CD4-positive, alpha-beta T cell treated with Interleukin-1 beta for 1 hour (primary cell): ENCODE measurements at places on chromosomes 11 and 22.

DNA sequence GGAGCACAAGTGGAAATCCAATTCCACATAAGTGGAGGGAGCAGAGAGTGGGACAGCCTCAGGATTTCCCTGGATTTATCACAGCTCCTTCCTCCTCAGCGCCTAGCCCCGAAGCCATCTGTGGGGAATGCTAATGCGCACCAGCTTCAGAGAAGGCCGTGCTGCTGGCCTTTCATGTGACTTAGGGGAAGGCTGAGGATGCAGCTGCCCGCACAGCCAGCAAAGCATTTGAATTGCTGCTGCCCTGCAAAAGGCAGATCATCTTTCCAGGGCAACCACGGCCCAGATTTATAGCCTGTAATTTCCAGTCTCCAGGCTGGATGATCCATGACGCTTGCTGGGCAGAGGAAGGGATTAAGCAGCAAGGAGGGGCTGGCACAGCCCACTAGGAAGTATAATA is 29.9 kb downstream of the SYN3 start:
- DNase-seq = no peak

- no peak for DNase-seq
Measured at GRCh38 chr22:23754980-23755636, 883 bp upstream of the VPREB3 start.

GRCh38 chr11:44818110-44818509 is 91.3 kb downstream of the TSPAN18 start:
- DNase-seq = no peak

- DNase-seq = no peak
Measured at GRCh38 chr11:12161137-12161536, 50.7 kb downstream of the MICAL2 start.

DNA sequence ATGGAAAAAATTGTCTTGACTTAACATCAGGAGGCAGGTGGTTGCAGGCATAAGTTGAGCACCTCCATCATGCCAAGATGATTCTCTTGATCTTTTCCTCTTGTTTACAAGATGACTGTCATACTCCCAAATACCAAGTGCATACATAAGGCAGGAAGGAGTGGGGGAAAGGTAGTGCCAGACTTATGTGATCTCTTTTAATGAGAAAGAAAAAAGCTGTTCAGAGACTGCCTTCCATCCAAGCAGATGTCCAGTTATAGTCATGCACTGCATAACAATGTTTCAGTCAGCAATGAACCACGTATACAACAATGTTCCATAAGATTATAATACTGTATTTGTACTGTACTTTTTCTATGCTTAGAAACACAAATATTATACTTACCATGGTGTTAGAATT is 135.7 kb downstream of the EHF start:
- DNase-seq = no peak

- DNase-seq = no peak
Measured at GRCh38 chr11:120169981-120170698, 32.2 kb upstream of the TRIM29 start.

- no peak for DNase-seq
Measured at GRCh38 chr11:70333261-70333660, 62.8 kb downstream of the PPFIA1 start.

DNA sequence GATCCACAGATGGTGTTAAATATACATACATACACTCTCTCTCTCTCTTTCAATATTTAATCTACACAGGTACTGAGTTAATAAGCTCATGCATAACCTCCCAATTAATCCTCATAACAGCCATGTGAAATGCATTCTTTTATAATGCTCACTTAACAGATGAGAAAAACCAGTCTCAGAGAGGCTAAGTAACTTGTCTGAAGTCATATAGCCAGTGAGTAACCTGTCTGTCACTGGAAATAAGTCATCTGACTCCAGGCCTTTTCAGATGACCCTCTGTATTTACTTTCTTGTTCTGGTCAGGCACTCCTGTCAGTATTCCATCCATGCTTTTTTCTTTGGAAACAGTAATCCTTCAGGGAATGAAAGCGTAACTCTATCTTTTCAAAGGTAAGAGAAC is 594.0 kb upstream of the TENM4 start:
- DNase-seq = no peak
